ENCODE measurements at places on chromosomes 11 and 22. TPM values are rescaled to one million over a fixed set of nuclear protein-coding genes. Genes with fewer than 3 reads are reported as not detected.

B3GAT1 gene
- 0.08 TPM for total RNA-seq

GRCh38 chr11:133639408-133639807, 107.1 kb upstream of the OPCML start:
- ATAC-seq, result no peak

DNA sequence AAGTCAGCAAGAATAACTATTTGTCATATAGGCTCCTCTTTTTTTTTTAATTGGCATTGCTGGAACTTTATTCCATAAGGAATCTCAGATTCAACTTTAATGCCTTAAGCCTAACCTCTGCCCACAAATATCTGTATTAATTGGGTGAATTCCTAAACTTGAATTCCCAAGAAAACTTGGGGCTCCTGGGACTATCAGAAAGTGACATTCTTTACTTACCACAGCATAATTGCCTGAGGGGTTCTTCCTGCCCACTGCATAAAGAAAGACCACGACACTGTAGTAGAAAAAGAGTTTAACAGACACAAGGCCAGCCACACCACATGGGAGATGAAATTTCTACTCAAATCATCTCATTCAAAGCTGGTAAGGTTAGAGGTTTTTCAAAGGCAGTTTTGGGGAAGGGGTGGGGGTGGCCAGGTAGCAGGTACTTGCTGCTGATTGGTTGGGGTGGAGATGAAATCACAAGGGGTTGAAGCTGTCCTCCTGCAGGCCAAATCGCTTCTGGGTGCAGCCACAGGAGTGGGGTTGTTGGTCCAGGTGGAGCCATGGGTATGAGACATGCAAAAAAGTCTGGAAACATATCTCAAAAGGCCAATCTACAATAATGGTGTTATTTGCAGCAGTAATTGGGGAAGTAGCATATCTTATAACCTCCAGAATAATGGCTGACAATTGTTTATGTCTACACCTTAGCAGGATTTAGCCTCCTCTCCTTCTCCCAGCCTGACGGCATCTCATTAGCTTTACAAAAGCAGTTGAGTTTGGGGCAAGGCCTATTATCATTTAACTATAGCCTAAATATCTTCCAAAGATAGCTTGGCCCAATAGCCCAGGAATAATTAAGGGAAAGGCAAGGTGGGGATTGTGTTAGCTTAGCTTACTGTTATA, 4.8 kb upstream of the NLRP10 start:
- no peak for ATAC-seq

GRCh38 chr11:80473562-80473961, 1032.7 kb upstream of the TENM4 start:
- ATAC-seq, result no peak

- ATAC-seq, result no peak
Observed at GRCh38 chr11:34915136-34916014, 804 bp downstream of the APIP start.

- ATAC-seq, result peak; percentile 88
Observed at GRCh38 chr11:34263441-34264091, 94.2 kb downstream of the ABTB2 start.

GRCh38 chr11:75481922-75482606, 43.7 kb downstream of the GDPD5 start:
- no peak for ATAC-seq

DNA sequence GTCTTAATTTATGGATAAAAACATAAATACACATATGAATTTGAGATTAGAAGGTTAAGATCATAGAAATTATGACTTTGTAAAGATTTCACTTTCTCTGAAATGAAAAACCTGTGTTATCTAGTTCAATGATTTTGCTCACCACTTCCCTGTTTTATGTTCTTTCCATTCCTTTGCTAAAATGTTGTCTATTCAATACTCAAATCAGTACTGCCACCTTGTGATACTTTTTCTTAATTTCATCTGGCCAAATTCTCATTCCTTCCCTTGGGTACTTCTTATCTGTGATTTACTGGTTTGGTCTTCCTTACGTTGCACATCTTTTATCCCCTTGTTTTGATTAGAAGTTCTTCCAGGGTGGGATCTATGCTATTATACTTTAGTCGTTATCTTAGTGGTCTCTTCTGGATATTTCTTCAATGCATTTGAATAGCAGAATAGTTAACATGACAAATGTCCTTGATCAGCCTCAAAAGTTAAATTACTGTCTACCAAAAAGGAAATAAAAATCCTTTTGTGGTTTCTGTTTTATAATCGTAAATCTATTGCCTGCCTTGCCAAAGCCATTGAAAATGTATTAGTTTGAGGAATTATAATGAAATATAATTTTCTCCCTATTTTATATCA, 197.0 kb downstream of the PGR start:
- ATAC-seq, result no peak

DNA sequence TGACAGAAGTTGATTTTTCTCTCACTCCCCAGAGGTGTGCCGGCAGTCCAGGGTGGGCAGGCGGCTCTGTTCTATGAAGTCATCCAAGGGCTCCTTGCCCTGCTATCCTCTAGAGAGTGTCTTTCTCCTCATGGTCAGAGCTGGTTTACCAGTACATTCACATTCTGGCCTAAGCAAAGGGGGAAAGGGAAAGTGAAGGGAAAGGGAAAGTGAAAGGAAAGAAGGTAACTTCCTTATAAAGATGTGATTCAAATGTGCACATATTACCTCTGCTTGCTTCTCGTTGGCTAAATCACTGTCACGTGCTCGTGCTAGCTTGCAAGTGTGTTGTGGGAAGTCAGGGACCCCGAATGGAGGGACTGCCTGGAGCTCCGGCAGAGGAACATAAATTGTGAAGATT, 2.9 kb upstream of the HTATIP2 start:
- peak; percentile 12 for ATAC-seq

- ATAC-seq, result no peak
Observed at GRCh38 chr11:118004543-118005223, 18.5 kb downstream of the IL10RA start.

DNA sequence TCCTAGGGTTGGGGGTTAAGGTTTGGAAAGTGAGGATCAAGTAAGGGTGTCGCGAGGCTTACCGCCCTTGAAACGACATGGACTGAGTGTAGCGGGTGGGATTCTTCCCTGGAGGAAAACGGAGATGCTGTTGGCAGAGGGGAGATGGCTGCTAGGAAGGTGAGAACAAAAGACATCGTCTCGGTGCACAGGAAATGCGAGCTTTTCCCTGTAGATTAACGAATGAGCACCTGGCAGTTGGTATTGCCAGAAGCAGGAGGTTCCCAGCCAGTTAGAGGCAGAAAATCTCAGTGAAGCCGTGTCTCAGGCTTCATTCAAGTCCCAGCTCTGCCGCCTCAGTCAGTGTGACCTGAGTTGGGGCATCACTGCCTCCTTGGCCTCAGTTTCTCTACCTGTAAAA, 1.4 kb upstream of the LHFPL7 start:
- ATAC-seq, result no peak

FXYD6 gene
- total RNA-seq, result 1.6 TPM

NPAS4 gene
- not detected for total RNA-seq

GRCh38 chr22:26589845-26590736, at the start of gene TPST2:
Gene TPST2, minus strand, starts transcription at chr22:26590132. Its CDS starts 48,502 bp downstream, at chr22:26541630.
- ATAC-seq, result peak; percentile 93

GRCh38 chr11:73331138-73331916, 23.3 kb downstream of the ARHGEF17 start:
- ATAC-seq, result no peak

MISFA gene
- total RNA-seq, result 2.6 TPM

GRCh38 chr22:46767249-46767985, 5.0 kb downstream of the TBC1D22A start:
- ATAC-seq, result no peak

GRCh38 chr22:23827351-23827995, 11.3 kb downstream of the DERL3 start:
- no peak for ATAC-seq

DNA sequence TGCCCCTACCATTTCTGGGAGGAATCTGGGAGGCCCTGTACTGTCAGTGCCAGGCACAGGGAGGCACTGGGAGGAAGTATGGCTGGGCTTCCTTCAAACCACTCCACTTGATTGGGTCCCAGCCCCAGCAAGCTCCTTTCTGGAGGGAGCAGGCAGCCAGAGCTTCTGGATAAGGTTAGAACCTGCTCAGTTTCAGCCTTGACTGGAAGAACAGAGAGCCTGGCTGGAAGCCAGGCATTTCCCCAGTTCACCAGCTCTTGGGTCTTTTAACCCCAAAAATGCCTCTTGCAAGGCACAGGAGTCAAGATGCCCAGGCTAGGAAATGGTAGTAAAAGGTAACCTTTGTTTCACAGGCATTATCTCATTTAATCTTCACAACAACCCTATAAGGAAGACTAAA, 9.0 kb upstream of the KCTD14 start:
- no peak for ATAC-seq

MPPED2 gene
- 0.72 TPM for total RNA-seq

BEST1 gene
- 0.44 TPM for total RNA-seq

ATM gene
- 21.8 TPM for total RNA-seq

DNA sequence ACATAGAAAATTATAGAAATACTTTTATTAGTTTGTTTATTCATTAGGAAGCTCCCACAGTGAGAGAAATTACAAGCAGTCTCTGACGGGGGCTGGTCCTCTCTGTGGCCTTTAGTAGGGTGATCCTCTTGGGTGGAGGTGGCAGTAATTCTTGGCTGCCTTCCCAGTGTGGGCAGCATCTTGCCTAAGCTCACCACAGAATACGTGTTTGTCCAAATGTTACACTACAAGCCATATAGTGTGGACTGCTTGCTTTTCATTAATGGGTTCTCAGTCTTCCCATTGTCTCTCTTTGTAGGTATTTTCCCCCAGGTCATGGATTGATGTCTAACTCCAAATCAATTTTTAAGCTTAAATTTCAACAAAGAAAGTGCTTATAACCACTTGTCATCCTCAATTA, 43.3 kb downstream of the ENDOD1 start:
- ATAC-seq, result no peak

GRCh38 chr22:43505896-43506295, 94.1 kb downstream of the MPPED1 start:
- ATAC-seq, result no peak

- ATAC-seq, result no peak
Observed at GRCh38 chr11:72730737-72731136, 21.5 kb downstream of the ARAP1 start.

DNA sequence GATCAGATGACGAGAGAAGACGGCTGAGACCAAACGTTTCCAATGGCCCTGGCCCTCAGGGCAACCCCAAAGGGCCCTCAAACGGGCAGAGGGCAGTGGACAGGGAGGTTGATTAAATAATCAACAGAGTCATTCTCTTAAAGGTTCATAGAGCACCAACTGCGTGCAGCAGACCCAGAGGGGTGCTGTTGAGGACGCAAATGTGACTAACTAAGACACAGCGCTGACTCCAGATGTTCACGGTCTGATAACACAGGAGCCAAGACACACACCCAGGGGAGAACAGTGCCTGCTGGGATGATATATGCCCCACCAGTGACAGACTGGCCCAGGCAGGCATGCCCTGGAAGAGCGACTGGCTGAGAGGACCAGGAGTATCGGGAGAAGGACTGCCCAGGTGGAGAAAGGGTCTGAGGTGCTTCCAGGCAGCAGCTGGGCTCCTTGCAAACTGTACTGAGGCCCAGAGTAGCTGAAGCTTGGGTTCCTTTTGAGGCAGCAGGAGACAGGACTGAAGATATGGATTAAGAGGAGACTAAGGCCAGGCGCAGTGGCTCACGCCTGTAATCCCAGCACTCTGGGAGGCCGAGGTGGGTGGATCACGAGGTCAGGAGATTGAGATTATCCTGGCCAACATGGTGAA, 7.7 kb downstream of the VWCE start:
- ATAC-seq, result no peak

EIF3D gene
- 135 TPM for total RNA-seq

DNA sequence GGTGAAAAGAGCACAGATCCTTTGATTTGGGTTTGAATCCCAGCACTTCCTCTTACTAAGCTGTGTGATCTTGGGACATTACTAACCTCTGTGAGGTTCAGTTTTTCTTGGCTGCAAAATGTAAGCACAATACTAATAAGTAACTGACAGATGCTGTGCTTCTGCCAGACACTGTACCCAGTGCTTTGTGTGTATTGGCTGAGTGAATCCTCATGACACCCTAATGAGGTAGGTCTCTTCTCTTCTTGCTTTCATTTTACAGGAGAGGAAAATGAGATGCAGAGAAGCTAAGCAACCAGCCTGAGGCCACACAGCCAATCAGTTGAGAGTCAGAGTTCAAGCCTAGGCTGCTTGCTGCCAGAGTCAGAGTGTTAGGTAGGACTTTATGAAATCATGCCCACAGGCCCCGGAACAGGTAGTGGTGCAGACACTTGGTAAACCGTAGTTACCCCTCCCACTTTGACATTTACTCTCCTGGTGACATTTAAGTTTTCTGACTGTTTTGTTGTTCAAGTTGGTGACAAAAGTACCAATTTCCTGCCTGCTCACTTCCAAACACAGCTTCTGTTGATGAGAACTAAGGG, 21.2 kb downstream of the PTPRJ start:
- ATAC-seq, result peak; percentile 60

GRCh38 chr11:4539603-4540219, 5.3 kb upstream of the OR52M1 start:
- ATAC-seq, result peak; percentile 69

GRCh38 chr11:132638423-132638822, 893.9 kb downstream of the OPCML start:
- no peak for ATAC-seq
